ENCODE measurements at places on chromosomes 2 and 18. TPM values are rescaled to one million over a fixed set of nuclear protein-coding genes. Genes with fewer than 3 reads are reported as not detected.

Gene GPR45
- 0.22 TPM for total RNA-seq

Gene CFAP221
- 0.29 TPM for total RNA-seq

Gene NR4A2
- 1.3 TPM for total RNA-seq

GRCh38 chr18:33873112-33873511 lies 295.1 kb downstream of the ASXL3 start:
- no peak for DNase-seq
- H3K4me1 ChIP-seq, result no peaks in the 10 kb centered on the region
- no peaks in the 10 kb centered on the region for H3K36me3 ChIP-seq
- H3K27me3 ChIP-seq, result no peaks in the 10 kb centered on the region
- no peak overlapping the region for H3K27ac ChIP-seq
- H3K4me3 ChIP-seq, result no peak overlapping the region

DNA sequence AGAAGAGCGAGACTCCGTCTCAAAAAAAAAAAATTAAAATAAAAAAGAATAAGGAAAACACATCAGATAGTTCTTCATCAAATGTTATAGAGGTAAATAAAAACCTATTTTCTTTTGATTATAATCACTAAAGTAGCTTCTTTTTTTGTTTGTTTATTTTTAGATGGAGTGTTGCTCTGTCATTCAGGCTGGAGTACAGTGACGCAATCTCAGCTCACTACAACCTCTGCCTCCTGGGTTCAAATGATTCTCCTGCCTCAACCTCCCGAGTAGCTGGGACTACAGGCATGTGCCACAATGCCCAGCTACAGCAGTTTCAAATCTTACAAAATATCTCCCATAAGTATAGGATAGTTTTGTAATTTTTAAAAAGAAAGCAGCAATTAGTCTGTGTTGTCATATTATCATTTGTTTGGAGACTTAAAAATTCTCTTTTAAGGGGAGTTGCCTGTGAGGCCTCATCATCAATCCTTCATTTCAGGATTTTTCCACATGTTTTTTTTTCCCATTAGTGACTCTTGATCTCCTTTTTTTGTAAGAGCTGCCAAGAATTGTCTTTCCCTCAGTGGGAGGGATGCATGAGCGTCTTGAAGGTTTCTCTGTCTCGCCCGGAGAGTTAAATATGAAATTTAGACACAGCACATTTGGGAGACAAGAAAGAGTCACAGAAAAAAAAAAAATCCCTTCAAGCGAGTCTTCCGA lies 275.9 kb downstream of the CDCA7 start:
- H3K4me3 ChIP-seq, result no peak overlapping the region
- DNase-seq, result no peak
- no peaks in the 10 kb centered on the region for H3K4me1 ChIP-seq
- no peaks in the 10 kb centered on the region for H3K27me3 ChIP-seq
- H3K36me3 ChIP-seq, result no peaks in the 10 kb centered on the region

GRCh38 chr2:53033411-53033810 lies 734.2 kb upstream of the CHAC2 start:
- no peak overlapping the region for H3K27ac ChIP-seq
- peaks cover 5% of the 10 kb centered on the region for H3K4me1 ChIP-seq
- peak; percentile 65 for DNase-seq
- H3K36me3 ChIP-seq, result no peaks in the 10 kb centered on the region
- no peak overlapping the region for H3K4me3 ChIP-seq

Gene MTERF4
- 26.3 TPM for total RNA-seq

- no peak overlapping the region for H3K27ac ChIP-seq
- no peaks in the 10 kb centered on the region for H3K27me3 ChIP-seq
- H3K36me3 ChIP-seq, result no peaks in the 10 kb centered on the region
These were observed 82.7 kb downstream of the AOX1 start for GRCh38 chr2:200668478-200668877.

Gene NGEF
- 0.16 TPM for total RNA-seq

DNA sequence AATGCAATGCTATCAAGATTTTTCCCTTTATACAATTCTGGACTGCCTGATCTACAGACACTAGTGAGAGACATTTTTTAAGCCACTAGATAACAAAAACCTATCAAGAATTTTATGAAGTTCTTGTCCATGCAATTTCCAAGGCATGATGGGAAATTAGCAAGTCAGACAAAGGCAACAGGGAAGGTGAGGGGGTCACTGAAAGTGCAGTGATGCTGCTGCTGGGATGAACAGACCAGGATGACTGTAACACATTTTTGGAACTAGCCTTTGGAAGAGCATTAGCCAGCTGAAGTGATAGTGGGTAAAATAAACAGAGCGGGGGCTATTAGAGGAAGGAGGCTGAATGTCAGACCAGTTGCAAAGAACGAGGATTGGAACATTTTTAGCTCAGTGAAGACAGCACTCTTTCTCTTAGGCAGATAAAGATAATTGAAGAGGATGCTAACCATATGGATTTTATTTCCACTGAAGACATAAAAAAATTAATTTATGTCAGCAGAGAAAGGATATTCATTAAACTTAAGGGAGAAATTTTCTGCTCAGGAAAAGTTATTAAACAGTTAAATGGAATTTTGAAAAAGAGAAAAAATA lies 17.9 kb downstream of the NRXN1 start:
- H3K27me3 ChIP-seq, result no peaks in the 10 kb centered on the region
- peak; percentile 0 for DNase-seq
- H3K27ac ChIP-seq, result no peak overlapping the region

Gene IL36G
- total RNA-seq, result not detected

- no peak overlapping the region for H3K27ac ChIP-seq
- H3K27me3 ChIP-seq, result peaks cover 20% of the 10 kb centered on the region
- H3K4me1 ChIP-seq, result no peaks in the 10 kb centered on the region
- no peak overlapping the region for H3K4me3 ChIP-seq
- no peak for DNase-seq
- no peaks in the 10 kb centered on the region for H3K36me3 ChIP-seq
These were observed 40.4 kb upstream of the CTDP1 start for GRCh38 chr18:79639072-79639829.

Gene RBM44
- total RNA-seq, result 0.32 TPM

GRCh38 chr2:69945441-69945840 lies 16.0 kb downstream of the ASPRV1 start:
- peaks cover 2% of the 10 kb centered on the region for H3K27me3 ChIP-seq
- no peak overlapping the region for H3K4me3 ChIP-seq
- no peak overlapping the region for H3K27ac ChIP-seq
- H3K4me1 ChIP-seq, result peaks cover 22% of the 10 kb centered on the region
- peaks cover 15% of the 10 kb centered on the region for H3K36me3 ChIP-seq

- H3K4me3 ChIP-seq, result no peak overlapping the region
- no peaks in the 10 kb centered on the region for H3K4me1 ChIP-seq
- H3K27me3 ChIP-seq, result no peaks in the 10 kb centered on the region
- no peaks in the 10 kb centered on the region for H3K36me3 ChIP-seq
These were observed 89.2 kb downstream of the EPHA4 start for GRCh38 chr2:221482666-221483455.

GRCh38 chr18:31677592-31677991 lies 6.8 kb downstream of the B4GALT6 start:
- H3K27me3 ChIP-seq, result no peaks in the 10 kb centered on the region
- peaks cover 20% of the 10 kb centered on the region for H3K4me1 ChIP-seq
- H3K36me3 ChIP-seq, result no peaks in the 10 kb centered on the region
- no peak overlapping the region for H3K4me3 ChIP-seq
- DNase-seq, result no peak
- H3K27ac ChIP-seq, result no peak overlapping the region

- no peaks in the 10 kb centered on the region for H3K36me3 ChIP-seq
- no peaks in the 10 kb centered on the region for H3K4me1 ChIP-seq
- no peak overlapping the region for H3K27ac ChIP-seq
- no peak for DNase-seq
- H3K4me3 ChIP-seq, result no peak overlapping the region
- no peaks in the 10 kb centered on the region for H3K27me3 ChIP-seq
These were observed 27.8 kb upstream of the KCNF1 start for GRCh38 chr2:10883801-10884478.

Gene TEX44
- not detected for total RNA-seq

DNA sequence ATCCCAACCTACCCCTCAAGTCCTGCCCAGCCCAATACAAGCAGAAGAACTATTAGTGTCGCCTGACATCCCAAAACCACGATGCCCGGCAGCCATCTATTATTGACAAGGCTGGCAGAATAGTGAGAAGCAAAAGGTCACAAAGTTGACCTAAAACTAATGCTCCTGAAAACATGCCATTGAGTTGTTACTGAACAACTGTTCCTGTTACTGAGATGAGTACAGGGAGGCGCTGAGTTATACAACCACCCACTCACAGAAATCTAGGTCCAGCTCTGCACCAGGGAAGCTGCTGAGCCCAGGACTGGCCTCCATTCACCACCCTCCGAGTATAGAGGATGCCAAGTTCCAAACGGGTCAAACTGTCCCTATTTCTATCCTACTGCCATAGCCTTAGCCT lies 180.0 kb upstream of the ACAA2 start:
- no peak for DNase-seq
- no peak overlapping the region for H3K4me3 ChIP-seq
- H3K27ac ChIP-seq, result no peak overlapping the region
- H3K27me3 ChIP-seq, result no peaks in the 10 kb centered on the region
- no peaks in the 10 kb centered on the region for H3K36me3 ChIP-seq
- no peaks in the 10 kb centered on the region for H3K4me1 ChIP-seq

DNA sequence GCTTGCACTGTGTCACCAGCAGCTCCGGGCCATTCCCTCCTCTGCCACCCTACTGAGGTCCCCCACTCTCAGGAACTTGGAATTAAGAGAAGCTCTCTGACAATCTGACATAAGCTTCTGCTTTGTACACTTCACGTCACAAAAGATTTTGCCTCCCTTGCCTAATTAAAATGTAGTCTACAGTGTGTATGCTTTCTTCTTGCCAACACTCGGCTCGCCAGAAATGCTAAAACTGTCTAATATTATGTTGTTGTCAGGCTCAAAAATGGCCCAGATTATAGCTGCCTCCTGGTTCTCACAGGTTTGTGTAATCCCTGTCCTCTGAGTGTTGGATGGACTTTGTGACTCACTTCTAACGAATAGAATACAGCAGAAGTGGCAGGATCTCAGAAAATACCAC lies 474.7 kb downstream of the MBD2 start:
- no peaks in the 10 kb centered on the region for H3K27me3 ChIP-seq
- no peak overlapping the region for H3K27ac ChIP-seq
- no peaks in the 10 kb centered on the region for H3K4me1 ChIP-seq
- no peak for DNase-seq

GRCh38 chr2:37441055-37441454 lies 96.6 kb downstream of the QPCT start:
- H3K36me3 ChIP-seq, result no peaks in the 10 kb centered on the region
- H3K27me3 ChIP-seq, result no peaks in the 10 kb centered on the region
- H3K27ac ChIP-seq, result no peak overlapping the region
- H3K4me1 ChIP-seq, result no peaks in the 10 kb centered on the region
- DNase-seq, result peak; percentile 7
- H3K4me3 ChIP-seq, result no peak overlapping the region

Gene CNDP2
- 120 TPM for total RNA-seq

Gene DYNAP
- total RNA-seq, result not detected

Gene SERPINB2
- total RNA-seq, result 0.60 TPM

GRCh38 chr2:105744909-105745853 lies at the start of gene NCK2:
NCK2 (plus strand) TSS chr2:105744912; CDS start chr2:105855064, 110,152 bp downstream.
- H3K36me3 ChIP-seq, result no peaks in the 10 kb centered on the region
- H3K4me3 ChIP-seq, result peak within 1 kb of the TSS; percentile 87
- H3K4me1 ChIP-seq, result peaks cover 42% of the 10 kb centered on the region

DNA sequence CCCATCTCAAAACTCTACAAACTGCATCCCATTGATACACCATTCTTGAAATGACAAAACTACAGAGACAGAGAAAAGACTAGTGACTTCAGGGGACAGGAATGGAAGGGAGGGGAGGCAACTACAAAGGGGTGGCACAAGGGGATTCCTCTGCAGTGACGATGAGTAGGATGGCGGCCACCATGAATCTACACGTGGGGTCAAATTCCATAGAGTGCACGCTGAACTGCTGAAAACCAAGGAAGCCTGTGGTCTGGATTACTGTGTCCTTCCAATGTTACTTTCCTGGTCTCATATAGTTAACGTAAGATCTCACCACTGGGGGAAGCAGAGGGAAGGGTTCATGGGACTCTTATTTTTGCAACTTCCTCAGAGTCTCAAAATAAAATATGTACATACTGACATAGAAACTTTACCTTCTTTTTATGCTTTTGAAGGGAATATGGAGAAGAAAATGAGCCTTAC lies 23.6 kb downstream of the COX7A2L start:
- H3K4me1 ChIP-seq, result peaks cover 13% of the 10 kb centered on the region
- no peaks in the 10 kb centered on the region for H3K27me3 ChIP-seq
- no peak overlapping the region for H3K27ac ChIP-seq
- DNase-seq, result no peak
- H3K4me3 ChIP-seq, result no peak overlapping the region
- H3K36me3 ChIP-seq, result peaks cover 14% of the 10 kb centered on the region

DNA sequence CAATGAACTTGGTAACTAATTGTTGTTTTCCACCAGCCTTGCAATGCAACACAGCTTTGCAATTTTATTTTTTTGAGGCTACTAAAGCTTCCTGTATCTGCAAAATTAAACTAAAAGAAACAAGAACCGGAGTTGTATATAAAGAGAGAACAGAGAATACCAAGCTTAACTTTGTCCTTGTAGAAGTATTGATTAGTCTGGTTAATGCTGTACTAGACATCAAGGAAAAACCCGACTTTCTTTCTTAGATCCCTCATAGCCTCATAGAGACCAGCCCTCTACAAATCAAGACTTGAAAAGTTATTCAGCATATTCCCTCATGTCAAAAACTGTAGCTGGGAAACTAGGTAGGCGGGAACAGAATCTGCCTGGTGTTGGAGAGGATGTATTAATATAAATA lies 1.7 kb upstream of the ASAP2 start:
- H3K36me3 ChIP-seq, result no peaks in the 10 kb centered on the region
- no peak for DNase-seq
- H3K27ac ChIP-seq, result no peak overlapping the region
- H3K4me3 ChIP-seq, result no peak overlapping the region

Gene HJURP
- 5.9 TPM for total RNA-seq

GRCh38 chr18:45456090-45457021 lies 158.9 kb upstream of the SLC14A2 start:
- no peak for DNase-seq
- no peaks in the 10 kb centered on the region for H3K36me3 ChIP-seq
- H3K4me3 ChIP-seq, result no peak overlapping the region

DNA sequence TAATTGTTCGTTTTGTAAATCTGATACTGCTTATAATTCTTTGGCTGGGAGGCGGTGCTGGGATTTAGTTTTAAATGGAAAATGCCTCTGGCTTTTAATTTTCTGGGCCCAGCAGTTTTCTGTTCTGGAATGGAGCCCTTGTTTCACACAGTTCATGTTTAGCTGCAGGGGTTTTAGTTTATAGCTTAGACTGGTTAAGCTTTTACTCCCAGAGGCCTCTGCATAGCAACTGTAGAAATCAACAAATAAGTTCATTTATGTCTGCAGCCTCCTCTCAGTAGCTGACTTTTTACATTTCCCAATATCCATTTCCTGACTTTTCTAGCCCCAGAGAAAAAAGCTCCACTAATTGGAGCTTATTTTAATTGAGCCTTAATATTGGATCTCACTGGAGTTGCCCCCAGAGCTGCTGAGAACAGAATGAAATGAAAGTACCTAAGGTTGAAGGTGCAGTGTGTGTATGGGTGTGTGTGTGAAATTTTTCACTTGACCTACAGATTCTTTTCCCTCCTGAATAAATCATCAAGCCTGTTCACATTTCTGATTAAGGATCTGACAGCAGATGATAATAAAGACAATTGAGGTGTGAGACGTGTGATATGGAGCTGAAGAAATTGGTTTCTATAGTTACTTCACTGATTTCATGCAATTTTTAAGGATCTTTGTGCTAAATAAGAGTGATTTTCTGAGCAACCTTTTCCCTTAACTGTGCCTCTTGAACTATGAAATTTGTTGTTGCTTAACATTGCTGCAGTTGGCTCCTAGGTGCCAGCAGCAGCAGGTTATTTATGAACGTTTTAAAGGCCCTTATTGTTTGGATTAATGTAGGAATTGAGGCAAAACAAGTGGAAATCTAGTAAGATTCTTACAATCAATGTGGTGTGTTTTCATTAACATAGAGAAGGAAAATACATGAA lies 109.6 kb downstream of the TAF4B start:
- no peaks in the 10 kb centered on the region for H3K36me3 ChIP-seq
- H3K4me3 ChIP-seq, result no peak overlapping the region
- H3K4me1 ChIP-seq, result no peaks in the 10 kb centered on the region
- no peak for DNase-seq
- H3K27me3 ChIP-seq, result no peaks in the 10 kb centered on the region

All from astrocyte (in vitro differentiated cells and primary cell).